ENCODE measurements at places on chromosomes 2 and 18. TPM values are rescaled to one million over a fixed set of nuclear protein-coding genes. Genes with fewer than 3 reads are reported as not detected.
A peak's percentile ranks its signal among the peaks of the same experiment; 100 is the strongest.

DNA sequence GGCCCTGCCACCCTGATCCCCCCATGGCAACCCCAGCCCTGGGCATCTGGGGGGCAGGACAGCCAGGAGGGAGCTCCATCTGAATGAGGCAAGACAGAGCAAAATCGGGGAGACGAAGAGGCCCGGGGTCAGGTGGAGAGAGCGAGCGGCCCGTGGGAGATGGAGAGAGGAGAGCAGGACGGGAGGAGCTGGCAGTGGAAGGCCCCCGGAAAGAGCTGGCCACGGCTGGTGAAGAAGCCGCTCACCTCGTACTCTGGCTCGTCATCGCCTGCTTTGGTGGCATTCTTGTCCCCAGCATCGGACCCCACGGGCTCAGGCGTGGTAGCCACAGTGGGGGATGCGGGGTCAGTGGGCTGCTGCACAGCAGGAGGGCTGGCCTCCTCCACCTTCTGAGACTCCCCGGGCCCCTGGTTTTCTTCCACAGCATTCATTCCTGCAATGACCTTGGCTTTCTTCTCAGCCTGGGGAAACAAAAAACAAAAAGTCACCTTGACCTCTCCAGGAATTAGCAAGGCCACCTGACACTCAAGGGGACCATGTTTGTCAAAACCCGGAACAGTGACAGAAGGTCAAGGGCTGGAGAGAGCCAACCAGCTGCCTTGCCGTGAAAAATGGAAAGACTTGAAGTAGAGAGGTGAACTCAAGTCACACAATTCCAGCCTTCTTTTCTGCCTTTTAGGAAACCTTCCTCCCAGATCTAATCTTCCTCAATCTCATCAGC lies 79.6 kb upstream of the POMC start:
- DNase-seq = no peak

The COL4A4 gene
- 10.3 TPM for total RNA-seq

The CCDC102B gene
- 4.4 TPM for total RNA-seq

The NEU4 gene
- not detected for total RNA-seq

GRCh38 chr2:160407393-160408172 lies 86.0 kb downstream of the RBMS1 start:
- DNase-seq = peak; percentile 80

The AQP12B gene
- not detected for total RNA-seq

The POMC gene
- total RNA-seq = 9.2 TPM

DNA sequence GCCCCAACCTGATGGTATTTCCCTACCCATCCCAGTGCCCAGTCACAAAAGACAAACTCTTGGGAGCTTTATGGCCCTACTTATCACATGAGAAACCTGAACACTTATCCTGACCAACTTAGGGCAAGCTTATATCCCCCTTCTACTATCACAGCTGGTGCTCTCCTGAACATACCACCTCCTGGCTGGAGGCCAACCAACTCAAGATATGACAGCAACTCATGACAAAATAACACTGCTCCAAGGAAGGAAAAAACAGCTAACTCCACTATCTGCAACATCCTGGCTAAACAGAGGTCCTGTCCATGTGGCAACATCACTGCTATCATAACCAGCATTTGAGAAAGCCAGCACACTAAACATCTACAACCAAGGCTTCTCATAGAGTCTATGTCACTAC lies 20.9 kb upstream of the CLASP1 start:
- DNase-seq = no peak

- DNase-seq = peak; percentile 66
These were observed 4.6 kb downstream of the MRPL33 start for GRCh38 chr2:27776097-27776496.

DNA sequence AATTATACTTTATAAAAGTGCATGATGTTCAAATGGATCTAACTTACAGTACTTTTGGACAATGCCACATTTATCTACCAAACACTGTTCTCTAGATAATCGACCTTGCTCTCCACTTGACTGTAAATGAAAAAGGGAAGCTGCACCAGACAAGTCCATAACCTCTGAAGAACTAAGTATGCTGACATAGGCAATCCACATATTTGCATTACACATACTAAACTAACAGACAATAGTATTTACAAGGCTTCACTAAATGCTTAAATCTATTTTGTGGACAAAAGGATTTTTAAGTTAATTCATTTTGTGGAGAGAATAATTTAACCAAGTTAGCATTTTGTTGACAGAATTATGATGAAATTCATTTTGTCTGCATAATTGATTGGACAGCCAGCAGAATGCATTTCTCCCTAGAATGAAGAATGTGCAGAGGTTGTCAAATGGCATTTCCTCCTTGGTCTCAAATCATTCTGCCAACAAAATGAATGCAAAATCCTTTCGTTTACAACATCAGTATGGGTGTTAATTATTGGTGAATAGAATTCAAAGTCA lies 520.9 kb downstream of the CPS1 start:
- DNase-seq = no peak

DNA sequence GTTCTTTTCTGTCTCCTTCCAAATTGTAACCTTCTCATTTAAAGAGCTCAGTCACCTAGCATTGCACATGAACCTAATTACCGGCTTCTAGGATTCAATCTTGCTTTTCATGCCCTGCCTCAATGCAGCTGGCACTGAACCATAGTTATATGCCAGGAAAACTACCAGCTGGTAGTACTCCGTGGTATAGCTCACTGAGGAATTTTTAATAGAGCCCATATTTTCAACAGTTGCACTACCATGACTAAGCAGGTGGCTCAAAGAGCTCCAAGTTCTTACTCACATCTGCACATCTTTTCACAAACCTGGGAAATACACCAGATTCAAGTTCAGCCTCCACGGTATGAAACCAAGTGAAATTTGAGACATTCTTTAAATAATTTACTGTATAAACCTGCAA lies 363.5 kb downstream of the GRB14 start:
- no peak for DNase-seq

The DSG1 gene
- total RNA-seq = 0.89 TPM
